Activated CD4-positive, alpha-beta T cell treated with anti-CD3 and anti-CD28 coated beads, Interleukin-2, amount 50 U/mL, for 48 hours (primary cell): ENCODE measurements at places on chromosomes 4 and X.

DNA sequence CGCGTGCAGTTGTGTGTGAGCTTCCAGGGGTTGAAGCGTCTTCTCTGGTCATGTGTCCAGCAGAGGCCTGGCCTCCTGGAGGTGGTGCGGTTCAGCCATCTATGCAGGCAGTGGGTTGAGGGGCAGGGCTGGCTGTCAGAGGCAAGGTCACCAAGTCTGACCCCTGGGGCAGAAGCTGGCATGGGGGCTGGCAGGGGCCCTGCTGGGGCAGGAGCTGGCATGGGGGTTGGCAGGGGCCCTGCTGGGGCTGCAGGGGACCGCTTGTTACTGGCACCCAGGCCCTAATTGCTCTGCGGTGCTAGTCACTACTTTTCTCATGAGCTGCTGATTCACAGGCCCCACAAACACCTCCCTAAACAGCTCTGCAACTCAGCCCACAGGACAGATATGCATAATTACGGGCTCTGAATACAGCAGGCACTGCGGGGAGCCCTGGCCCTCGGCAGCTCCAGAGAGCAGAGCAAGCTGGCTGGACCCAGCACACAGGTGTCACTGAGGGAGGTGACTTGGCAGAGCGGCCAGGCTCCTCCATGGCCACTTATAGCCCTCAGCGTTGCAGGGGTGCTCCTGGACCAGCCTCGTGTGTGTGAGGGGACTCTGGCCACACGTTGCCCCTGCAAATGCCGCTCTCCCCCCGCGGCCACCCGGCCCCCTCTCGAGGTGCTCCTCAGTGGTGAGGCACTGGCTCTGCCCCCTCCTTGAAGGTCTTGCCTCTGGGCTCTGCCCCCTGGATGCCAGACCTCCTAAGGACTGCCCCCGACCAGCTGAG lies 32.7 kb downstream of the CPLX1 start:
- no peak for DNase-seq

DNA sequence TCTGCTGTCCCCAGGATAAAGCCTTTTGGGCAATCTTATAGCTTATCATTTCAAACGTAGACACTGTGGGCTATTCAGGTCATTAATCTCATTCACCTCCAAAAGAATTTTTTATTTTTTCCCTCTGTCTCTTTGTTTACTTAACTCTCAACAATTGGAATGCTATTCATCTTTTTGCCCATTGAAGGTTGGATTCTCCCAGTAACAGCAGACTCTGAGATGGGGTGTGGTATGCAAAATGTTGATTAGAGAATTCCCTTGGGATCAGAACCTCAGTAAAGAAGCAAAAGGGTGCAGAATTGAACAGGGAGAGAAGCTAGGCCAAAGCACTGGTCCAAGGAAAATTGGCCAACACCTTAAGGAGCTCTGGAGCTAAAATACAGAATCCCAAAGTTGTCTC lies 60.4 kb downstream of the CAMK2D start:
- DNase-seq, result no peak

- DNase-seq, result peak; percentile 85
Measured at GRCh38 chrX:12791257-12792228, at the start of gene PRPS2. PRPS2 (plus strand) TSS chrX:12791412; CDS start chrX:12791498, 86 bp downstream.

DNA sequence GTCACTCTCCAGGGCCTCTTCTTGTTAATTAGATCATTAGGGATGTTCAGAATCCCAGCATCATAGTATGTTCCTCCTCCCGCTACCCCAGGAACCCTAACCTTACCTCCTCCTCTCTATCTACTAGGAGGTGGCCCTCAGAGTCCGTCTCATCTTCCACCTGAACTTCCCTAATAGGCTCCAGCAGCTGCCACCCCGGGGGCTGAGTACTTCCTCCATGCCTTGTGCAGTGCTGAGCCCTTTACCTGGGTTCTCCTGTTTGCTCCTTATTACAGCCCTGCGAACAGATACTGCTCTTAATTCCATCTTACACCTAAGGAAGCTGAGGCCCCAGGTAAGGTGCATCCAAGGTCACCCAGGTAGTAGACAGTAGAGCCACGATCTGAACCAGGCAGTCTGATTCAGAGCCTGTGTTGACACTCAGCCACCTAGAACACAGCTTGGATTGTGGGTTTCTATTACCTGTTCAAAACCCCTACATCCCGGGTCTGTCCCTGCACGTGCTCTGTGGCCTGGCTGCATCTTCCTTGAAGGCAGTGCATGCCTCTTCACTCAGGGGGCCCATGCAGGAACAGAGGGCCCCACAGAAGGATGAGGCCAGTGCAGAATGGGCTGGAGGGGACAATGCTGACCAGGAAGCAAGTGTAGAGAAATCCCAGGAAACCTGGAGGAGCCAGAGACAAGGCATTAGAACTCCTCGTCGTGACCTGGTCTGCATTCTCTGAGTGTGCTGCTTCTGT lies 51.4 kb upstream of the MSANTD1 start:
- no peak for DNase-seq

GRCh38 chr4:134668237-134668636 lies 466.6 kb upstream of the PABPC4L start:
- DNase-seq, result no peak

GRCh38 chr4:1499465-1499864 lies 93.2 kb upstream of the NKX1-1 start:
- DNase-seq, result no peak

GRCh38 chr4:20403290-20403689 lies 151.6 kb downstream of the SLIT2 start:
- no peak for DNase-seq

- no peak for DNase-seq
Measured at GRCh38 chr4:150999086-150999485, 16.0 kb downstream of the LRBA start.

DNA sequence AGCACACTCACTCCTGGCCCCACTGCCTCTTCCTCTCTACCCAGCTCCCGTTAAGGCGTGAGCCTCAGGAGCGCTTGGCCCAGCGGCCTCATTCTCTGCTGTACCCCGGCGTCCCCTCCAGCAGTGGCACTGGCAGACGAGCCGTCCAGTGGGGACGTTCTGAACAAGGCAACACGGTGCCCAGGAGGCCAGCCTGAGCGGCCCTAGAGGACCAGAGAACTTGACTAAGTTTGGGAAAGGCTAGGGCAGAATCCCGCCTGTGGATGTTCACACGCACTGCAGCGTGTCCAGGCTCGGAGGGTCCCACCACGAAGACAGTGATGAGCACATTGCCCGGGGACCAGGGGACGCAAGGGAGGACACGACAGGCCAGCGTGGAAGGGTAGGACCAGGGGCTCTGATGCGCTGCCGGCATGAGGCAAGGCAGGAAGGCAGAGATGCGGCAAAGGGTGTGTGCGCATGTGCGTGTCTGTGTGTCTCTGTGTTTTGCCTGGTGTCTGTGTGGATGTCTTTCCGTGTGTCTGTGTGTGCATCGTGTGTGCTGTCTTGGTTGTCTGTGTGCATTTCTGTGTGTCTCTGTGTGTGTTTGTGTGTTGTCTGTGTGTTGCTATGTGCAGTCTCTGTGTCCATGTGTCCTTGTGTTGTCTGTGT lies 89.4 kb downstream of the ABLIM2 start:
- DNase-seq, result no peak

DNA sequence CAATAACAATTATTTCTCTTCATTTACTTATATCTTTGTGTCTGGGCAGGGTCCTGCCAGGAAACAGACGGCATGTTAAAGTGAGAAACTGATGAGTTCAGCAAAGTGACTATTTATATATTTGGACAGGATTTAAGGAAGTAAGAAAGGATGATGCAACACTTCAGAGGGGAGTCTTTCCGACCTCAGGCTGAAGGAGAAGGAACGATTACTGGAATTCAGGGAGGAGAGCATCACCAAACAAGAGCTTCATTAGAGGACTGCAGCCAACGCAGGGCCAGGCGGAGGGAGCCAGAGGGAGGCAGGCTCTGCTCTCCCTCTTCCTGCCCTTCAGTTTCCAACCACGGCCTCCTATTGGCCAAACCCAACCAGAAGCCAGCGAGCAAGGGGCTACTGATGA lies 1.5 kb upstream of the TLR7 start:
- DNase-seq, result no peak

- no peak for DNase-seq
Measured at GRCh38 chr4:38068107-38068506, 107.9 kb downstream of the PTTG2 start.

DNA sequence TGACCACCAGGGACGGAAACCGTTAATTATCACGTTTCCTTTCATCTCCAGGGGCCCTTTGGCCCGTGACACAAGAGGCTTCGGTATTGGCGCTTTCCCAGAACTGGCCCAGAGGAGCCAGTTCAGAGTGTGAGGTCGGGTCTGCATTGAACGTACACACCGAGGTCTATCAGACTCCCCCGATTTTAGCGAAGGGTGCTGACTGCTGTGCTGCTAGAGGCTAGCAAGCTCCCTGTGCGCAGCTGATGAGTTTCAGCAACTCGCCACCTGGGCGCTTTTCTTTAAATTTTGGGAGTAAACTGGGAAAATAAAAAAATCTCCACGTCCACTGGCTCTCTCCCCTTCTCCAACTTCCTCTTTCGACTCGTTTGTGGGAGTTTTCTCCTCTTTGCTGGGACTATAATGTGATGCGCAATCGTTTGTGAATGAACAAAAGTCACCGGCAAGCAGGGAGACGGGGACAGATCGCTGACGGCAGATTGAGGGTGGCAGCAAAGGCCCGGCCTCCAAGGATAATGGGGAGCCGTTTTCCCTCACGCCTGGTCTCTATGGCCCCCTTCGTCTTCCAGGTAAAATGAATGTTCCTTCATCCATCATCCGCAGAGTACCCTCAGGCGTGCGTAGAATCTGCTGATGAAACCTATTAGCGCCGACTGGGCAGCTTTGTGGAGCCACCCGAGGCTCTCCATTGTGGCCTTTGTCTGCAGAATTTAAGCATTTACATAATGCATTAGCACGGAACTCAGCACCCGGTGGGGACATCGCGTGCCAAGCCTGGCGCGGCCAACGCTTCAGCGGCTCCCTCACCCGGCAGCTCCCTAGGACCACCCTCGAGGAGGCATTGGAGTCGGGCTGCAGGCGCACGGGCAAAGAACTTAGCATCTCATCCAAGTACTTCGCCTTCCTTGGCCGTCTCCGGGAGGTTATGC lies 1.6 kb upstream of the LRAT start:
- DNase-seq, result no peak

GRCh38 chrX:125436855-125437254 lies 117.2 kb downstream of the TEX13C start:
- no peak for DNase-seq

- DNase-seq, result no peak
Measured at GRCh38 chr4:184096561-184097240, 121.0 kb downstream of the ENPP6 start.

DNA sequence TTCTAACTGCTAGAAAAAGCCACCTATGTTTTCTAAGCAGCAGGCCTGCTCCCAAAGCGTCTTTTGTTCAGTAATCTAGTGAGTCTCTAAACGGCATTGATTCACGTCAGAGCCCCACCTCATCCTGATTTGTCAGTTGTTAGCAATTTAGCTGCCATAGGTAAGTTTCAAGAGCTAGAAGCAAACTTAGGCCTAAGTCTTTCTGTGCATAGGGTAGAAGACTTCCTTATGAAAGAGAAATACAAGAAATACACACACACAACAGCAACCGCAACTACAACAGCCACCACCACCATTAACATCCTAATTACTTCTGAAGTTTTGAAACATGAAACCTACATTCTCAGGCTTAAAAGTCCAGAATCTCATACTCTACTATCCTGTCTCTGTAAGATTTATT lies 531.1 kb upstream of the SPANXN1 start:
- DNase-seq, result no peak

DNA sequence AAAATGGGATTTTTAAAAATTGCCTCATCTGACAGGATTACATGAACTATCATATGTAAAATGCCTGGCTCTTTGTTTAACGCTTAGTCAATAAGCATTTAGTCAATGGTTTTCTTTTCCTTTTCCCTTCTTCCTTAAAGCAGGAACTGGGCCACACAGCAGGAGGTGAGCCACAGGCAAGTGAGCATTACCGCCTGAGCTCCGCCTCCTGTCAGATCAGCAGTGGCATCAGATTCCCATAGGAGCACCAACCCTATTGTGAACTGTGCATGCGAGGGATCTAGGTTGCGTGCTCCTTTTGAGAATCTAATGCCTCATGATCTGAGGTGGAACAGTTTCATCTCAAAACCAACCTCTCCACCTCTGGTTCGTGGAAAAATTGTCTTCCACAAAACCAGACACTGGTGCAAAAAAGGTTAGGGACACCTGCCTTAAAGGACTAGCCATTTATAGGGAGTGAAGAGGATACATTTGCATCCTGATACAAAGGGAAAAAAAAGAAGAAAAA lies 306.1 kb downstream of the FBXW7 start:
- no peak for DNase-seq

- DNase-seq, result no peak
Measured at GRCh38 chrX:16524316-16524715, 125.6 kb upstream of the S100G start.

DNA sequence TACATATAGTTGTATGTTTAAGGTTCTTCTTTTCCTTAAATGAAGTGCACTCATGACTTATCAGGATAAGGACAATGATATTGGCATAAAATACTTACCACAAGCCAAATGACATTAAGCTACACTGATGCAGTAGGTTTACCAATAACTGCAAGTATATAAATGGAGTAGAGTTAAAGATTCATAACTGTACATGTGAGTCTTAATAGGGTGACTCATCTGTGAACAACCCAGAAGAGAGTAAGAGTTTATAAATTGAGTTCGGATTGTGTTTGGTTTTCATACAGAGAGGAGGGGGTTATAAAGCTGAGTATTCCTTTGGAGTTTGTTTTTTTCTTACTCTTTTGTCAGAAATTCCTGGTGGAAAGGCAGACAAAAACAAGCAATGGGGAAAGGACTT lies 144.8 kb downstream of the TLL1 start:
- DNase-seq, result no peak

DNA sequence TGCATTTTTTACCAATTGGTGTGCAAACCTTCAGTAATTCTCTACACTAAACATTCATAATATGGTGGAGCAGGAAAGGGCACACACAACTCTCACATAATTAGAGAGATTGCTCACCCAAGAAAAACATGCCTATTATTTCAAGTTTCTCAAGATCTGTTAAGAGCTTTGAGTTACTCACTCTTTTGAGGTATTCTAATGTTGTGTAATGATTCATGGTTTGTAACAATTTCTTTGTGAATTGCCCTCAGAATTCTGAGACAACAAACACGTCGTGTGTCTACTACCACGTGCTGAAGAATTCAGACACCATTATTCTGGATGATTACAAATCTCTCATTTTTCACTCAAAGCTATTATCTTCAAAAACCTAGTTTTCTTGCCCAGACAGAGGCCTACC lies 82.8 kb downstream of the PDGFC start:
- no peak for DNase-seq

DNA sequence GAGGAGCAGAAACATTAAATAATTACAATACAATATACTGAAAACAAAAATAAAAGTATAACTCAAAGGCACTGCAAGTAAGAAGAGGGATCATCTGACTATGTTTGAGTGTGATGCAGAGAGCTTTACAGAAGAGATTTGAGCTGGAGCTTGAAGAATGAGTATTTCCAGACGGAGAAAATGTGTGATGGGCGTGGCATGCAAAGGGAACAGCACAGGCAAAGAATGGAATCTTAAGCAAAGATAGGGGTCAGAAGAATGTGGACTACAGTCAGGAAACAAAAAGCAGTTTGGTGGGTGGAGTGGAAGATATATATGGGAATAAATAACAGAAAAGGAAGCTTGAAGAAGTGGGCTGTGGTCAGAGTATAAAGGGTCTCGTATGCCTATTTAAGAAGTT lies 45.5 kb downstream of the OPHN1 start:
- DNase-seq, result no peak

GRCh38 chr4:2868877-2869487 lies 25.3 kb downstream of the ADD1 start:
- DNase-seq, result no peak

- DNase-seq, result no peak
Measured at GRCh38 chrX:153969904-153970356, 1.7 kb downstream of the HCFC1 start.
